ENCODE measurements at places on chromosomes 5 and 9. TPM values are rescaled to one million over a fixed set of nuclear protein-coding genes. Genes with fewer than 3 reads are reported as not detected.

The ADAMTS13 gene
- 4.9 TPM for polyA plus RNA-seq

The PLEKHG4B gene
- polyA plus RNA-seq: not detected

The MAMDC4 gene
- 5.3 TPM for polyA plus RNA-seq

The MAP1B gene
- polyA plus RNA-seq: not detected

The PTGS1 gene
- 14.6 TPM for polyA plus RNA-seq

The KIF20A gene
- 0.13 TPM for polyA plus RNA-seq
